Kidney glomerular epithelial cell (primary cell): ENCODE measurements at places on chromosomes 12 and 14.
A peak's percentile ranks its signal among the peaks of the same experiment; 100 is the strongest.

- no peak for DNase-seq
These were observed 108.7 kb upstream of the HIF1A start for GRCh38 chr14:61586544-61587055.

GRCh38 chr12:126390969-126391566 lies 1325.8 kb downstream of the AACS start:
- DNase-seq, result no peak

DNA sequence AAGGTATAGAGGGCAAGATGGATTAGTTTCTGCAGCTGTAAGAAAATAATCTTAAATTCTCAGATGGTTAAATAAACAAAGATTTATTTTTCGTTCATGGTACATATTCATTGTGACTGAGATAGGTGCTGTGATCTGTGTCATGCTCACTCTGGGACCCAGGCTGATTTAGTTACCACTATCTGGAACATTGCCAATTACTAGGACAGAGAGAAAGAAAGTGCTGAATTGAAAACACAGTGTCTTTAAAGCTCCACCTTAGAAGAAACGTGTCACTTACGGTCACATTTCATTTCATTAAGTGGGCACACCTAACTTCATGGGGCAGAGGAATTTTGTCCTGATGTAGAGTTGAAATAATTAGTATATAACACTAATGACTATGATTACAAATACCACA lies 430.0 kb downstream of the CCDC91 start:
- DNase-seq, result no peak

- no peak for DNase-seq
These were observed 109.6 kb downstream of the BMP4 start for GRCh38 chr14:53847057-53847456.

DNA sequence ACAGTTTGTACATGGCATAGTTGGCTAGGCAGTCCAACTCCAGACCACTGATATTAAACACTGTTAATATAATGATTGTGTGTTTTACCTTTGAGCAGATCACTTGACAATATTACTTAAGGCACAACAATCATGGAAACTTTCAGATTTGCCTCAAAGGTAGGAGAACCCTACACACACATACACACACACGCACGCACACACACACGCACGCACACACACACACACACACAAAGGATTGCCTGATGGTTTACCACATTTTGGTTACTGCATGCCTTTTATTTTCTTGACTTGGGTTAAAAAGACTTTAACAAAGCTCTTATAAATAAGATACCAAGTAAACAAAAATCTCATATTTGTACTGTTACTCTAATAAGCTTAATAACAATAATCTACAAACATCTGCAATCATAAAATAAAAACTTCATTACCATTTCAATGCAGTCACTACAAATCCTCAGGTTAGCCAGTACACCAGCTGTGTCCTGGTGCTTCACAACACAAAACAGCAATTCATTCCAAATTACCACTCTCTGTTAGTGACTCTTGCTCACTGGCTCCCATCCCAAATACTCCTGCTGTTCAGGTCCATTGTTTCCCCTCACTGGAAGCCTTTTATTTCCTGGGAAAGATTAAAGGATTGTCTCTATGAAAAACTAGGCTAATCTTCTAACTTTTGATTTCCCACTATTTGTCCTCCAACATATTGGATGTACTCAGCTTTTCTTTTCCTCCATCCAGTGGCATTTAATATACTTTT lies 175.2 kb upstream of the ATP2B1 start:
- DNase-seq, result no peak

- DNase-seq, result no peak
These were observed 352.2 kb upstream of the KITLG start for GRCh38 chr12:88932457-88932856.

- DNase-seq, result peak; percentile 48
These were observed 68.6 kb upstream of the MAX start for GRCh38 chr14:65170768-65171507.

GRCh38 chr12:56221232-56221756 lies 428 bp downstream of the RNF41 start:
- DNase-seq, result no peak

DNA sequence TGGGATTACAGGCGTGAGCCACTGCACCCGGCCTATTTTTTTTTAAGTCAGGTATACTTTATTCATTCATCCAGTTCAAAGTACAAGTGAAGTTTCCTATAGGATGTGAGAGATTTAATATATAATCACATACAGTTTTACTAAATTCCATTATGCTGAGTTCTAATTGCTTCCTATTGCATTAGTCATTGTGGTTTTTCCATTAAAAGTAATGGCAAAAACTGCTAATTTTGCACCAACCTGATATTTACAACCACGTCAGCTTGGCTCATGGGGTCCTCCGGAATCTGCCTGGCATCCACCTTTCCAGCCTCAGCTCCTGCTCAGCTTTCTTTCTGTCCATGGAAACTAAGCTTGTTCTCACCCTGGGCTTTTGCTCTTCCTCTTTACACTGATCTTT lies 67.0 kb upstream of the CSRP2 start:
- DNase-seq, result no peak

DNA sequence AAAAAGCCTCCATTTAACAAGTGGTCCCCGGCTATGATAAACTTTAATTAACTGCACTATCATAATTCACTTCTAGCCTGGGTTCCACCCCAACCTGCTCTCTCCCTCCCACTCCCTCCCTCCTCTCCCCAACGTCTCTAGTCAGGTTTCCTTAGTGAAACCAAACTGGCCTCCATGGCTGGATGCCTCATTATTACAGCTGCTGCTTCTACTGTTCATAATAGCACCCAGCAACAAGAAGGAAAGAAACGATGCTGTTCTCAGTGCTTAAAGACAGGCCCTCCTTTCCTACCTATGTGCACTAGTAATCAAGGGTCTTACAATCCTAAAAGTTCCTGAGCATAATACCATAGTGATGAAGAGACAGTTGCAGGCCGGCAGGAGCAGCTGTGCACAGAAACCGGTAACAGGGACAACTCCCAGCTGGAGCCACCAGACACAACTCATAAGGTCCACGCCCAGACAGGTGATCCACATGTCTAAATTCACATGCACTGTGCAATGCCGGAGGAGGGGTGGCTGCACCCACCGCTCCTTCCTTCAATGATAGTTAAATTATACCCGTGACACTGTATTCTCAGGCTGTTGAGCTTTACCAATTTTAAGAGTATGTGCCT lies 6.2 kb downstream of the IRF2BPL start:
- DNase-seq, result no peak

DNA sequence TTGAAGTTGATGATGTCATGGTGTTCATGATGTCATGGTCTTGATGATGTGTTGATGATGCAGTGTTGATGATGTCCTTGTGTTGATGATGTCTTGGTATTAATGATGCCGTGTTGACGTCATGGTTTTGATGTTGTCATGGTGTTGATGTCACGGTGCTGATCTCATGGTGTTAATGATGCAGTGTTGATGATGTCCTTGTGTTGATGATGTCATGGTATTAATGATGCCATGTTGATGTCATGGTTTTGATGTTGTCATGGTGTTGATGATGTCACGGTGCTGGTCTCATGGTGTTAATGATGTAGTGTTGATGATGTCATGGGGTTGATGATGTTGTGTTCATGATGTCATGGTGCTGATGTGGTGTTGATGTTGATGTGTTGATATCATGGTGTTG lies 48.0 kb upstream of the RIMBP2 start:
- DNase-seq, result no peak

- no peak for DNase-seq
These were observed 83.5 kb downstream of the PTPRR start for GRCh38 chr12:70837026-70837425.

DNA sequence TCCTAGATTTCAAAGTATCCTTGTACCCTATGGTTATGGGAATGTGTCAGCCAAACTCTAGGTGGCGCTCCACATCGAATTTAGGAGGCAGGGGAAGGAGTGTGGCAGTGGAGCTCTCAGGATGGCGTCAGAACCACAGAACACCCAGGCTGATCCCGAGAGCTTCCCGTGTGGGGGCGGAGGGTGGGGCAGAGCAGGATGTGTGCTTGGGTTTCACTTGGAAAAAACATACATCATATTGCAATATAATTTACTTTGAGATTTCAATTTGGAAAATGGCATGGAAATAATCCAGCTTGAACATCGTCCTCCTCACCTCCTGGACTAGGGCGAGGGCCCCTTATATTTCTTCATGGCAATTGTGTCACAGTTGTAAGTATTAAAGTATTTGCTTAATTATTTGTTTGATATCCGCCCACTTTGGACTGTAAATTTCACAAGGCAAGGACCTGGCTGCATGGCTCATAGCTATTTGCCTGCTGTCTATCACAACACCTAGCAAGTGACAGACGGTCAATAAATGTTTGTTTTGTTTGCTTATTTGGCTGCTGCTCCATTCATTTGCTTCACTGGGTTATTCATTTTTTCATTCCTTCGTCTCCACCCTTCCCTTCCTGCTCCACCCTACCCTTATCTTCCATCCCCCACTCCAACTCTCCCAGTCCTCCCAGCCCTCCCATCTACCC lies 221.5 kb upstream of the HMGA2 start:
- DNase-seq, result peak; percentile 92

DNA sequence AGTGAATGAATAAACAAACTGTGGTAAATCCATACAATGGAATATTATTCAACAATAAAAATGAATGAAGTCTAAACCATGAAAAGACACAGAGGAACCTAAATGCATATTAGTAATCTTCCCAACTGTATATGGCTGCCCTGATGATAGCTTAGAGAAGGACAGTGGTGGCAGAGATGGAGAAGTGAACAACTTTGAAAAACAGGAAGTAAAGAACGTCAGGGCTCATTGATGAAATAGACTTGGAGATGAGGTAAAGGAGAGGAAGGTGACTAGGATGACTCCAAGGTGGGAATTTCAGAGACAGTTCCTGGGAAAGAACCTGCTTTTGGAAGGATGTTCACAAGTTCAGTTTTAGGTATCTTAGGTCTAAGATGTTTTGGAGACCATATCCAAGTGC lies 36.3 kb upstream of the NT5DC3 start:
- DNase-seq, result no peak

DNA sequence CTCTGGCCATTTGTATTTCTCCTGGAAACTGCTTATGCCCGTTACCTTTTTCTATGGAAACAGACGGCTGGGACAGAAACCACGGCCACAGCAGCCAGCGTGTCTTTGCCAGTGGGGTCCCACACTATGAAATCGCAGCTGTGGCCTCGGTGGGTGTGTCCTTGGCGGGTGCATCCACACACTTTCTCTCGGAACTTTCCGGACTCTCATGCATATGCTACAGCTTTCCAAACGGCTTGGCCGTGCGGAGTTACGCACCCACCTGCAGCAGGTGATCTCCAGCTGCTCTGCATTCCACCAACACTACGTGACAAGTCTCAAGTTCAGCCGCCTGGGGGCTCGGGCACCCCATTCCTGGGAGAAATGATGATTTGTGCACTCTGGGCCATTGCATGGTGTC lies 1.3 kb upstream of the BTBD6 start:
- no peak for DNase-seq
